ENCODE measurements at places on chromosomes 7 and 10. TPM values are rescaled to one million over a fixed set of nuclear protein-coding genes. Genes with fewer than 3 reads are reported as not detected.

GRCh38 chr7:132109769-132110168 is 466.5 kb downstream of the PLXNA4 start:
- DNase-seq, result no peak

- DNase-seq, result no peak
Measured at GRCh38 chr7:83201355-83201754, 38.7 kb upstream of the PCLO start.

- DNase-seq, result no peak
Measured at GRCh38 chr10:124476043-124476725, 14.6 kb downstream of the LHPP start.

GRCh38 chr7:92485974-92486373 is 8.2 kb upstream of the ERVW-1 start:
- DNase-seq, result no peak

- no peak for DNase-seq
Measured at GRCh38 chr7:38411404-38411803, 138.0 kb upstream of the TARP start.

GRCh38 chr7:158345731-158346130 is 241.9 kb downstream of the PTPRN2 start:
- DNase-seq, result no peak

DNA sequence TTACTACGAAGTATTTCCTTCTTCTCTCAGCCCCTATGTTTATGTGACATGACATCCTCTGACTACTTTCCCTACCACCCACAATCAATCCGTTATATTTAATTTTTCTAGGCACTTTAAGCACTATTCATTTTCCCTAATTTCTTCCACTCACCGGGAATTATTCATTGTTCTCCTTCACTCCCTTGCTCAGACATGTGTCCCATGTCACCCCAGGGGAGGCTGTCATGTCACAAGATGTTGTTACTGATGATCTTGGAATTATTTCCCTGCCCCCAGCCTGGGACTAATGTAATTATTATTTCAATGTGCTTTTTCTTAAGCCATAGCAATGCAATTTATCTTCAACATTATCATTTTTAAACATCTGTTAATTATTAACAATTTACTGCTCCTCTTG is 317.2 kb downstream of the PHF14 start:
- no peak for DNase-seq

DNA sequence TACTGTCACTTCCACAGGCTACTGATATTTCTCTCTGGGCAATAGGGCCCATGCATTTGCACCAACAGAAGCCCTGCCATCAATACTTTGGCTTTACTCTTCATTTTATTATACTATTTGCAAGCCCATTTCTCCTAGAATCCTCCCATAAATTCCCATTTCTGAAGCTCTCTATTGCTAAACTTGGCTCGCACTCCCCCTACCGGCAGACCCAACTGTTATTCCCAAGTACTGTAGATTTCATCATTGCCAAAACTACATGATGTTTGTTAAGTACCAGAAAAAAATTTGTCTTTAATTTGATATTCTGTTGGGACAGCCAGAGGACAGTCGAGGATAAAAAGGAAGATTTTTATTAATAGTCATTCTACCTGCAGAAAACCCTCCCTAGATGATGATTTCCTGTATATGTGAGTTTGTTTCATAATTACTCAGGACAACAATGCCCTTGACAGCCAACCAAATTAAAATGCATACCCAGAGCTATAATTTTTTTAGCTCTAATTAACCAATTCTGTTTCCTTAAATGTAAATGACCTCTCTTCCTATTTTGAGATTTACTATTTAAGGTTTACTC is 298.6 kb downstream of the REEP3 start:
- peak; percentile 76 for DNase-seq

DNA sequence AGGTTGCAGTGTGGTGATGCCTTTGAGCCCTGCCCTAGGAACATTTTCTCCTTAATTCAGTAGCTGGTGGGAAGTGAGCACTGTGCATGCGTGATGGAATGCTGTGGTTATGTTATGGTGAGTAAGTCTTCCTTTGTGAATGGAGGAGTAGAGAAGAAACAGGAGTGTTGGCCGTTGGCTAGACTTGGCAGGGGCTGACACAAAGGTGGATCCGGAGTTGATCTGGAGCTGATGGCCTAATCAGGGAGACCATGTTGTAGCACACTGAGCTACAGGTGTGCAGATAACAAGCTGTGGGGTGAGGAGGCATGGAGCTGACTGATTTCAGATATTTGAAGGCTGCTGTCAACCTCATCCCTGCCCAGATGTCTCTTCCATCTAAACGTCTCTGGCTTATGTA is 122.3 kb downstream of the CNNM2 start:
- no peak for DNase-seq

DNA sequence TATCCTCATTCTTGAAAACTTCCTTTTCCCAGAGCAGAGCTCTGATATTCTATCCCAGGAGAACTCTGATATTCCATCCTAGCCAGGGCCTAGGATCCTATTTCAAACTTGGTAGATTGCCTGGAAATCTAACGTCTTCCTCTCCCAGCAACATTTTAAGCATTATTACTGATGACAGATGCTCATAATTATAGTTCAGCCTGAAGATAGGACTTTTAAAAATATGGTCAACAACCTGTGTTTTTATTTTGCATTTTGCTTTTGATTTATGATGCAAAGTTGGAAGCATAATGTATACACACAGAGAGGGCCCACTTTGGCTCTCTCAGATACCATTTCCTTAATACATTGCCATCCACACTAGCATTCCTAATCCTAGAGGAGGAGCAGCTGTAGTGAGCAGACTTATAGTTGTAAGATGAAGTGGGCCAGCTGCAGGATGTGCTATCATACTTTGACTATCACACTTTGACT is 457.4 kb upstream of the TPK1 start:
- DNase-seq, result no peak

GRCh38 chr7:142669074-142669654 is 80.1 kb upstream of the PRSS1 start:
- no peak for DNase-seq

GRCh38 chr10:28686835-28687682 is 9.7 kb downstream of the BAMBI start:
- DNase-seq, result no peak

GRCh38 chr7:36923185-36923584 is 198.9 kb upstream of the AOAH start:
- no peak for DNase-seq

GRCh38 chr7:92698237-92698841 is 108.1 kb upstream of the FAM133B start:
- peak; percentile 81 for DNase-seq

GRCh38 chr10:18659819-18660535 is 746 bp downstream of the ARL5B start:
- DNase-seq, result no peak

- DNase-seq, result no peak
Measured at GRCh38 chr7:150443793-150444540, 6.5 kb upstream of the GIMAP8 start.

Gene AVPI1
- total RNA-seq, result 11.6 TPM

Gene CH25H
- 2.1 TPM for total RNA-seq

Gene EGR2
- 3.9 TPM for total RNA-seq

Gene AGR3
- total RNA-seq, result 1.5 TPM

Gene CALHM1
- total RNA-seq, result 0.20 TPM

Gene PIP
- total RNA-seq, result not detected

Gene IL2RA
- total RNA-seq, result 0.10 TPM

Gene PNLIP
- 0.11 TPM for total RNA-seq

Gene TBL2
- total RNA-seq, result 50.3 TPM

Gene CFAP58
- 0.99 TPM for total RNA-seq

Measured in spinal cord (tissue), 10 donors.